CMK (cell line): ENCODE measurements at places on chromosomes 2 and 18.

- DNase-seq: no peak
Measured at GRCh38 chr18:54358495-54359040, 862 bp downstream of the C18orf54 start.

DNA sequence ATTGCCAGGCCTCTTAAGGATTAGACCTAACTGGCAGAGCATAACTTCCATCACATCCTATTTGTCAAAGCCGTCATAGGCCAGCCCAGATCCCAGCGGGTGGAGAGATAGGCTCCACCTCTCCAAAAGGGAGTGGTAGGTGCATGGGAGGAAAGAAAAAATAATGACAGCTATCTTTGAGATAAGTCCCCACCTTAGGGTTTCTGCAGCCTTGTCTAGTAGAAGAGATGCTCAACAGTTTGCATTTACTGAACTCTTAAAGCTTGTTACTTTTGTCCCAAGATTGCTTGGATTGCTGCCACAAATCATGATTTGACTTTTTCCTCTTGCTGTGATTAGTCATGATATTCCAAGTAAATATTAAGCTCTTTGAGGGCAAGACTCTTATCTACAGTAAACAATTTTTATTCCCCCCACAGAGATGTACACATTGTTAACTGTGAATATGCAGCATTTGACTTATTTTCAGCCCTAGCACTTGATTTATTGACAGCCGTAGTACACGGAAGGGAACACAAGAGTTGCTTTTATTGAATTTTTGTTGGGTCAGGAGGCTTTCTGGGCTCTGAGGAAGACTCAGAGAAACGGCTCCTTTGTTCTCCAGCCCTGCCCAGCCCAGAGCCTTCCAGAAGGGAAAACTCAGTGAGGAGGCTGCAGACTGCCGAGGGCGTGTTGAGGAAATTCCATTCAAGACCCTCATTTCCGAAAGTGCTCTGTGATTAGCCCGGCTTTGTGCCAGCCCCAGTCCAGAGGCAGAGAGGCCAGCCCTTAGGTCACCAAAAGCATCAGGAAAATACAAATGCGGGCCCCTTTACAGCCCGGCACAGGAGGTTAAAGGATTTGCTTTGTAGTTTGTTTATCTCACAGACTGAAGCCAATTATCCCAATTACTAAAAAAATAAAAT, 75.5 kb upstream of the ZNF532 start:
- no peak for DNase-seq

DNA sequence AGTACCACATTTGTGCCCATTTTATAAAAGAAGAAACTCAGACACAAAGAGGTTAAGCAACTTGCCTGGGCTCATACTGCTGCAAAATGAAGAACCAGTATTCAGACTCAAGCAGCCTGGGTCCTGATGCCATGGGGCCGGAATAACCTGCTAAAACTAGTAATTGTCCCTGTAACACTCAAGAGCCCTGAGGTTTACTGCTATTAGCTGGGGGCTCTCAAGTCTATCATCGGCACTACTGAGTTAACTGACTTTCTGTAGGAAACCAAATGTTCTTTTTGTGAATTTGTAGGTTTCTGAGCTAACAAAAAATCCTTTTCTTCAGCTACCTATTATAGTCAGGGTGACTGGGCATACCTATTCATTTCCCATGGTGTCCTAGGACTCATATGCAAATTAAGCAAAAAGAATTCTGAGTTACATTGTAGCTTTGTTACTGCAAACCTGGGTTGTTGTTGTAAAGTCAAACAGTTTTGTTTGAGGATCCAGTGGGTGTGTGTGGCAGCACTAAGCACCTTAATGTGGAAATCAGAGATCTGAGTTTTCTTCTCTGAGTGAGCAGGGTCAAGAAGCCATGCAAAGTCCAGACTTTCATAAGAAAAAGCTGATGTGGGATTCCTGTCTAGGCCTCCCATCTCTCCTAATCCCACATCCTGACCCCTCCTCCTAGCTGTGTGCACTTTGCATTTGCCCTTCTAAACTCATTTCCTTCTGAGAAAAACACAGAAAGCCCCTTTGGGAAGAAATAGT, 72.4 kb upstream of the TNP1 start:
- no peak for DNase-seq

- no peak for DNase-seq
Measured at GRCh38 chr2:202015471-202015870, 18.2 kb upstream of the FZD7 start.

DNA sequence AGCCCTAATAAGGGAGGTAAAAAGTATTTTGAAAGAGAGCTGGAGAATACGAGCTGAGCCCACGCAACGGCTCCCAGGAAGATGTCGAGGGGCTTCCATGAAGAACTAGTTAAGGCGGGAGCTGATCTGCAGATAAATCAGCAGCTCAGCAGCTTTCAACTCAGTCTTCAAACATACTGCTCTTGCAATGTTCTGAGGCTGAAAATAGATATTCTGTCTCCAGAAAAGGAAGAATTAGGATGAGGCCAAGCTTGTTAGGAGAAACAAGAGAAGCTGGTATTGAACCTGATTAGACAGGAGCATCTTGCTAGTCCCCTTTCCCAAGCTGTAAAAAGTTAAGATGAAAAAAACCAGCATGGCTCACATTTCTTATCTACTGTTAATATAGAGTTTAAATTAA, 91.1 kb downstream of the AFF3 start:
- DNase-seq: no peak

DNA sequence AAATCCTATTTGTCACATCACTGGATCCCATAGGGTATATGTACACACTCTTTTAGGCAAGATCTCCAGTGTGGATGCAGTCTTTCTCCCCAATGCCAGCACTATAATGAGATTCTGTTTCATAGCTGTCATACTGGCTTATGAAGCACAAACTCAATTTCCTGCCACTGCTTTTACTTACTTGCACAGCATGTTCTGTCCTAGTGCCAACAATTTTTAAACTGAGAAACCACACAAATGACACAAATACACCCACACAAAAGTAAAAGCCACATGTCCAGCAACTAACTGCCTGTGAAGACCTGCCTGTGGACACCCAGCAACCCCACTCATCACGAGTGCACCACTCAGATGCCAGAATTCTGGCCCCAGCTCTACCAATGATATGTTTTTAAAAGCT, 29.6 kb upstream of the RNU4ATAC start:
- no peak for DNase-seq

- no peak for DNase-seq
Measured at GRCh38 chr18:50870138-50870845, 8.6 kb upstream of the ME2 start.

DNA sequence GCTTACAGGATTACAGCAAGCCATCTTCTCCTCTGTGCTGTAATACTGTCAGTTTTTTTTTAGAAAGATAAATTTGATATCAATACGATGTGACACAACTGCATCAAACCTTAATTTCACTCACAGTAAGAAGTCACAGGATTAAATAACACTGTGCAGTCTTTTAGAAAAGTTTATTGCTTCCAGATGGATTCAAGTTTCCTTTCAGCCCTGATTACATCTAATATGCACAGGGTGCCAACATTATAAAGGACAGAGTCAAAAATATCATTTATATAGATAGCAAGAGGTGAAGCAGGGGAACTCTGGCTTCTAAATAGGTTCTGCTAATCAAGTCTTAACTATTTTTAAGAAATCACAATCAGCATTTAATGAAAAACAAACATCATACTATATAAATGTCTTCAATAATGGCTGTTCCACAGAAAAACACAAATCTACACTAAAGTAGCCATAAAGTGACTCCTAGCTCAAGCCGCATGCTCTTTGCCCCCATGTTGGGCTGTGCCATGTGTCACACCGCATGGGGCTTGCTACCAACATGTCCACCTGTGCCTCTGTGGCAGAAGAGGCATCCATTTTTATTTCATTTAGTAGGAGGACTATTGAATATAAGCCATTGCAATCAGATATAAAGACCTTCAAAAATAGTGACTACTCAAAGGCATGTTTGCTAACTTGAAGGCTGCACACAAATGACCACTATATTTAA, 35.0 kb downstream of the CERKL start:
- no peak for DNase-seq

DNA sequence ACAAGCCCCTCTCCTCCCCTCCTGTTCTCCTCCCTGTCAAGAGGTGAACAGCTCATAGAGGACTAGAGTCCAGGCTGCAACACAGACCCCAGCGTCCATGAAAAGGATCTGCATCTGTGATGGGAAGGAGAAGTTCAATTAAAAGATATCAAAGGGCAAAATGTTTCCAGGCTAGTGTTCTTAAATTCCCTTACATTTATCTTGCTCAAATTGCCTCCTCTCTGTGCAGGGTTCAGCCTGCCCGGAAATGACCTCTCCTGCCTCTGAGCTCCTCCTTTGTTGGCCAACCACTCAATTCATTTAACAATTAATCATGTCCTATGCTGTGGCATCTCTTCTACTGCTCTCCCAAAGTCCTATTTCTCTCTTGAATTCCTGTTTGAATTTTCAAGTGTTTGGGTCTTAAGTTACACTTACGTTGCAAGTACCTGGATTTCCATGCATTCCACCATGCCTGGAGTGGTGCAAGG, 105.3 kb downstream of the TSN start:
- no peak for DNase-seq

DNA sequence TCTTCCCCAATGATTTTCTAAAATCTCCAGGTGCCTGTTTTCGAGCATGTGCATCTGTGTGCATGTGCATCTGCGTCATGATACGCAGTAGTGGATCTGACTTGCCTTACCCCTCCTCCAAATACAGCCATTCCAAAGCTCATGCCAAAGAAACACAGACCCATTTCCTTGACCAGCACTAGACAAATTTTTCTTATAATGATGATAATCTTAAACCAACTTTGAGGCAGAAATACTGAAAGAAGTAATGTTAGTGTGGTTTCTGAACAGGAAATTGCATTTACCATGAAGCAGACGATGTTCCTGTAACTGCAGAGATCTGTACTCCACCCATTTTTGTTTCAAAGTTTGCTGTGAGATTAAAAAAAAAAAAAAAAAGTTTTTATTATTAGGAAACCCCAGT, 25.6 kb downstream of the CYTIP start:
- DNase-seq: no peak

- DNase-seq: no peak
Measured at GRCh38 chr2:219520079-219520478, 5.8 kb downstream of the ASIC4 start.

- no peak for DNase-seq
Measured at GRCh38 chr2:54384301-54385203, 71.6 kb upstream of the SPTBN1 start.

DNA sequence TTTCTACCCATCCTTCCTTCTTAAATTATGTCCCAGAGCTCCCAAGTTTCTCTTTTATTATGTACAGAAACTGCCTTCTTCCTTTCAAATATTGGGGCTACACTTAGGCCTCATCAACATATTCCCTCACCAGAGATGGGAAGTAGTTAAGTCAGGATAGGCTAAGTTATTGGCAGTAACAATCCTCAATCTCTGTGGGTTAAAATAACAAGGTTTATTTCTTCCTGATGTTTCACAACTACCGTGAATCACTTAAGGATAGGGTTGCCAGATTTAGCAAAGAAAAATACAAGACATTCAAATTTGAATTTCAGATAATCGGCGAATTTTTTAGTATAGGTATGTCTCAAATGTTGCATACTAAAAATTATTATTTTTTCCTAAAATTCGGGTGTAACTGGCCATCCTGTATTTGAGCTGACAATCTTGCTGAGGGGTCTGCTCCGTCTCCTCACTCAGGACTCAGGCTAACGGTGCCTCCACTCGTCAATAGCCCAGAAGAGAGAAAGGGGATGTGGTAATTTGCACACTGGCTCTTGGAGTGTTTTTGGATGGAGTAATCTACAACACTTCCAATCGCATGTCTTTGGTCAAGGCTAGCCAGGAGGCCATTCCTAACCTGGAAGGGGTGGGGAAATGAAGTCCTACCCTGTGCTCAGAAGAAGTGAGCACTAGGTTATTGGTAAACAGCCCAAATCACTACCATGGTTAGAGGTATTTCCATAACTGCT, 91.7 kb downstream of the ACTR3 start:
- no peak for DNase-seq

DNA sequence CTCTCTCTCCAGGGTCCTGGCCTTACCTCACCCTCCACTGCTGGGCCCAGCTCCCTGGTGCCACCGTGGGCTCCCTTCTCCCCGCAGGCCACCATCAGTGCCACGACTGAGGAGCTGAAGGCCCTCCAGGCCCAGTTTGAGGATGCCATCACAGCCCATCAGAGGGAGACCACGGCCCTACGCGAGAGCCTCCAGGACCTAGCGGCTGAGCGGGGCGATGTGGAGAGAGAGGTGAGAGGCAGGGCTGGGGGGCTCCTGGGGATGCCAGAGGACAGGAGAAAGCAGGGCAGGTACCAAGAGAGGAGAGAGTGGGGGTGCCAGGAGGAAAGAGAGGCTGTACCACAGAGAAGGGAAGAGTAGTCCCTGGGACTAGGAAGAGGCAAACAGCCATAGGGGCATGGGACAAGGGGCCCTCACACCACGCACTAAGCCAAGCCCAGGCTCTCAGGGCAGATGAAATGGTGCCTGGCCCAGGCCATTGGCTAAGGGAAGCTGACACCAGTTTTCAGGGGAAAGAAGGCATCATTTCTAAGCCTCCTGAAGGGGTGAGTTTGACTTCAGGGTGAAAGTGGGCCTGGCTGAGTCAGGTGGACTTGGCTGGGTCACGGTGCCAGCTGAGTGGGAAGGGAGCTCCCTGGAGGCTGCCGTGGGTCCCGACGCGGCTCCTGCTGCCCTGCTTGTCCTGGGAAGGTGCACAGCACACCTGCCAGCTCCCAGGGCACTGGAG, 39.0 kb upstream of the SNED1 start:
- no peak for DNase-seq

GRCh38 chr18:35634323-35634722, 52.8 kb downstream of the GALNT1 start:
- no peak for DNase-seq

- DNase-seq: no peak
Measured at GRCh38 chr18:8339952-8340351, 269.3 kb upstream of the RAB12 start.

DNA sequence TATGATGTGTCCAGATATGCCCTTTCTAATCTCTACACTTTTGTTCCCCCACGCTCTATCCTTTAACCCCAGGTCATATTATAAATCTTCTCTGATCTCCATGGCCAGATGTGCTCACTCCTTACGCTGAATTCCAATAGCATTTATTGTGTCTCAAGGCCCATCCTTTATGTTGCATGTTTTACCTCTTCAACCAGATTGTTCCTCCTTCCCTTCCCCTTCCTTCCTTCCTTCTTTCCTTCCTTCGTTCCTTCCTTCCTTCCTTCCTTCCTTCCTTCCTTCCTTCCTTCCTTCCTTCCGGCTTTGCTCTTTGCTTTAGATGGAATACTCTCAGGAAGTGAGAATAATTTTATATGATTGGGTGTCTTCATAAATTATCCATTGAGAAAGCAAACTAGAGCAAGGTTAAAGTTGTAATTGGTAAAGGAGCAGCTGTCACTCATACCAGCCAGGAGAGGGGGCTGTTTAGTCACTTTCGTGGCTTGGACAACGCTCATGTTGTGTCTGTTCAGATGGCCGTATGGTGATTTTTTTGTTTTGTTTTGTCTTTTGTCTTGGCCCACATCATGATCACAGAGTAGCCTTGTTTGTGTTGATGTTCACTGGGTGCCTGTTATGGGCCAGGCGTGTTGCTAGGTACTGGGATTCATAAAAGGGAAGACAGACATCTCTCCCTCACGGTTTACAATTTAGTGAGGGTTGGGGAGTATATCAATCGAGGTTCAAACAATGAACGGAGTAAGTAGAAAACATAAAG, 68.0 kb downstream of the DAW1 start:
- DNase-seq: peak; percentile 1
